ENCODE measurements at places on chromosomes 4 and X.

DNA sequence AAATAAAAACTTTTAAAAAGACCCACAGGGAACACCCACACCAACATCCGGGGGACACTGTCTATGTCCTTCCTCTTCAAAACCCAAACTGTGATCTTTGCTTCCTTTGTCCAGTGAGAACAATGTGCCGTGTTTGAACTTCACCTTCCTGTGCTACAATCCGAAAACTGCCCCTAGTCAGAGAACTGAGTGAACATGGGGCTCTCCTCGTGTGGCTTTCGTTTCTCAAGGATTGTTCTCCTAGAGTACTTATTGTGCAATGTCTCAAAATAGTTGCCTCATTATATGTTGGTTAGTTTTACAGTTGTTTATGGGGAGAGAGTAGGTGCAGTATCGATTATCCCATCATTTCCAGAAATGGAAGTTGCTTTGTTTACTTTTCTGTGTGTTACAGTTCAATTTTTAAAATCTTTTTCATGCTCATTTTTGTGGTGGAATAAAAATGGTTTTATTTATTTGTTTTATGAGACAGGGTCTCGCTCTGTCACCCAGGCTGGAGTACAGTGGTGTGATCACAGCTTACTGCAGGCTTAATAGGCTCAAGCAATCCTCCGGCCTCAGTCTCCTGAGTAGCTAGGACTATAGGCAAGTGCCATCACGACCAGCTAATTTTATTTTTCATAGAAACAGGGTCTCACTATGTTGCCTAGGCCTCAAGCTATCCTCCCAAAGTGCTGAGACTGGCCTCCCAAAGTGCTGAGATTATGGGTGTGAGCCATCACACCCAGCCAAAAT, 29.9 kb downstream of the RBMX start:
- DNase-seq, result peak; percentile 12

DNA sequence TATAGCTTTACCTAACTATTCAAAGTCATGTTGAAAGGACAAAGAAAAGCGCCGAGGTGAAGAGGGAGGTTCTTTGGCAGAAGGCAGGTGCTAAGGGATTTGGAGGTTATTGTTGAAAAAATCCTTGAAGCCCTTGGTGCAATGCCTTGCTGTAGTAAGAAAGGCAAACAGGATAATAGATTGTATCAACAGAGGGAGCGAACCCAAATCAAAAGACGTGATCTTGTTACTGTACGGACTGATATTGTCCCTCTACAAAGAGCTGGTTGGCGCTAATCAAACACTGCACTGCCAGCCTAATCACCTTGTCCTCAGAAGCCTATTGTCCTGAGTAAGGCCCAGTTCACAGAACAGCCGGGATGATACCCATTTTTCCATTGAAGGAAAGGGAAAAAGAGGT, 182.9 kb downstream of the ZIC3 start:
- no peak for DNase-seq

DNA sequence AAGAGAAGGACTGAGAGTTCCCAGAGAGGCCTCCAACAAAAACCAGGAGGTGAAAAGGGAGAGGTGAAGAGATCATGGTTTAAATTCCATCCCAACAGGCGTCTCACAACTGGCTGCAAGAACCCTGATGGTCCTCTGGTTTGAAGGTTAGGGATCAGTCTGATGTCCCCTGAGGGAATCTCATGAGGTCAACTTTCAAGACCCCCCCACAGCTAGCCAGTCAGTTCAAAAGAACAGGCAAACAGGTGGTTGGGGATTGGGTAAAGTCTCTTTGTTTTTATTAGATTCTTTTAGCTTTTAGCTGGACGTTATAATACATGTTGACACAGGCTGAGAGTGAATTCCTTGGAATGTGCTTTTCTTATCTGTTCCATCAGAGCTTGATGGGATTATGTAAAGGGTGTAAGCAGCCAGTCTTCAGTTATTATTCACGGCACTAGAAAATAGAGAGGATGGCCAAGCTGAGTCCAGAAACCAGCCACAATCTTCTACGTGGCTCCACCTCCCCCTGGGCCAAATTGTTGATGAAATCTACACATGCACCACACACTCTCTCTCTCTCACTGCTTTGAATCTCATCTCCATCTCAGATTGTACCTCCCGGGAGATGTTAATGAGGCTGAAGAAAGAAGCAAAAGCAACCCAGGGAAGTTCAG, 20.8 kb downstream of the ENPP6 start:
- DNase-seq, result no peak

GRCh38 chrX:13432414-13433297, 112.8 kb upstream of the ATXN3L start:
- no peak for DNase-seq
